ENCODE measurements at places on chromosomes 5 and 9.

GRCh38 chr9:95341293-95341962 lies 23.9 kb upstream of the FANCC start:
- DNase-seq = no peak

GRCh38 chr5:170296935-170297588 lies 515 bp downstream of the LCP2 start:
- DNase-seq = no peak

DNA sequence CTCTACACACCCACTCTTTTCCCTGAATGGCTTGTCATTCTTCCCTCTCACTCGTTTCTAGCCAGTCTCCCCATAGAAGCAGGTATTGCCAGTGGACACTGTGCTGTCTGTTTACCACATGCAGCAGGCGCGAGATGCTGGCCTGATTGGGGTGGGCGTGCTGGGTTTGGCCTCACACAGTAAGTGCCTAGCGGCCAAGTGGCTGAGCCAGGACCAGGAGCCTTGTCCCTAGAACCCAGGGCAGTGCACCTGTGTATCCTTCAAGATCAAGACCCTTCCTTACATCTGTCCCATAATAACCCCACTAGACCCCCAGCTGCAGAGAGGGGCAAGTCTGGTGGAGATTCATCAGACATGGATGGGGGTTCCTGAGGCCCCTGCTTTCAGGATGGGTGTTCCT lies 112.8 kb upstream of the IRX4 start:
- DNase-seq = no peak

DNA sequence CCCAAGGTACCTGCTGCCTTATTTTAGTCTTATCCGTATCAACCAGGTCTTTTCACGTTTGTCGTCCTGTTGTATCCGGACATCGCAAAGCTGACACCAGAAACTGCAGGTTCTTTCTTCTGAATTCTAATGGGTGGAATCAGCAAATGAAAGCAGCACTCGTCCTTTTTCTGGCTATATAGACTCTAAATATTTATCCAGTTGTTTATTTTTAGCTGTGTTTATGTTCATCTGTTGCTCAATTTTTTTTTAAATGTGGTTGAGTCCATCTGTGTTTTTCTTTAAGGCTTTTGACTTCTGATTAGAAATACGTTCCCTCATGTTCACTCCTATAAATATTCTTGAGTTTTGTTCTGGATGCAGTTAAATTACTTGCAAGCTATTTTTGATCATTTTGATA lies 831.7 kb downstream of the MTRR start:
- no peak for DNase-seq

DNA sequence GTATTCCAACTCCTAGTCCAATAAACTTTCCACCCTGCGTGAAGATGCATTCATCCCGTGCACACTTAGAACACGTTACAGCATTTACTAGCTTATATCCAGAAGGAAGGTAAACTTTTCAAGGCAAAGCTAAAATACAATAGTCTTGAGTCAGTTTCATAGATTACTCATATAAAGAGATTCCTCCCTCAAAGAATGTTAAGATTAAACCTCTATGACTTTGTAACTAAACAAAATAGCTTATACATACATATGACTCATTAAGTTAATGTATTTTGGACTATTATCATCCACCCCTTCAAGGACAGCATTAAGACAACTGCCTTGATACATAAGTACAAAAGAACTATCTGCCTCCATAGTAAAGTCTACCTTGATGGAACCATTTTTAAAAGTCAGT lies 36.1 kb downstream of the TLE1 start:
- DNase-seq = no peak

DNA sequence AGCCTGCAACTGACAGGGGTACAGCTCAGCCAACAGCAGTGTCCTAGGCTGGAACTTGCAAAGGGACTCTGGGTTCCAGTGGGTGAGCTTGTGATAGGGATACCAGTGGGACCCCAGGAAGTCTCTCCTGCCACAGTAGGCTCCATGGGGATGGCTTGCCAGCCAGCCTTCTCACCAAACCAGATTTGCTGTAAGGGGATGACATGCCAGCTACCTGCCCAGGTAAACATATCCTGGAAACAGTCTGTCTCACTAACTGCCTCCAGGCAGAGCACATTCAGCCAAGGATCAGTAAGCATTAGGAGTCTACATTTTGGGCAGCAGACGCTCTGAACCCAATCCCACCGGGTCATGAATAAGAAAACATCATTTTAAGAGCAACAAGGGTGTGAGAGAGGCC lies 49.9 kb downstream of the SIL1 start:
- no peak for DNase-seq

GRCh38 chr9:94157050-94157801 lies 73.0 kb downstream of the PTPDC1 start:
- no peak for DNase-seq

DNA sequence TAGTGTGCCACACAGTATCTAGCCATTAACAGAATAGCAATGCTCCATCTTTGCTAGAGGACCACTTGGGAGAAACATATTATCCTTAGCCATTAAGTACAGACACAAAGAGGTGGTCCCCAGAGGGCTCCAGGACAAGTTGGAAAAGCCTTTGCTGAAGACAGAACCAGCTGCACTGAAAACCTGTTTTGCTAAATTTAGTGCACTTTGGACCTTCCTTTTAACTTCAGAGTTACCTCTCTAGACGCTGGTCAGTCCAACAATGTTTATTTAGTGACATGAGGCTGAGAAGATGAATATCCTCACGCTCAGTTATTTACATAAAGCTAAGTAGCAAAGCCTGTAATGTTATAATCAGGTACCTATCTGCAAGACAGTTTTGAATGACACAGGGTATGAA lies 265.0 kb upstream of the ZNF608 start:
- no peak for DNase-seq

- DNase-seq = no peak
These were observed 44.3 kb upstream of the SH3PXD2B start for GRCh38 chr5:172498431-172499129.

DNA sequence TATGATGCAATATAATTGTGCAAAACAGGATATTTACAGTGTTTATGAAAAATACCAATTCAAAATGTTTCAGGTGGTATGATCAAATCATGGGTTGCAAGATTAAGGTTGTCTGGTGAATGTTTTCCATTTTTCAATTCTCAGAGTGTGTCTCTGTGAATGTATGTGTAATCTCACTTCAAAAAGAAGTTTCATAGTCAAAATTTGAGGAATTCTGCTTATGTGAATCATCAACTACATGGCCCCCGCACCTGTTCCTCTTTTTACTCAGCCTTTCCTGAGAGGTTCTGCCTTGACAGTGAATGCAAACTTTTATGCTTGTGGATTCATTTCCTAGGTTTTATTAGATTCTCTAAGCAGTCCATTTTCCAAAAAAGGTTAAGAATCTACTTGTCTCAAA lies 32.1 kb downstream of the KCTD16 start:
- DNase-seq = no peak

DNA sequence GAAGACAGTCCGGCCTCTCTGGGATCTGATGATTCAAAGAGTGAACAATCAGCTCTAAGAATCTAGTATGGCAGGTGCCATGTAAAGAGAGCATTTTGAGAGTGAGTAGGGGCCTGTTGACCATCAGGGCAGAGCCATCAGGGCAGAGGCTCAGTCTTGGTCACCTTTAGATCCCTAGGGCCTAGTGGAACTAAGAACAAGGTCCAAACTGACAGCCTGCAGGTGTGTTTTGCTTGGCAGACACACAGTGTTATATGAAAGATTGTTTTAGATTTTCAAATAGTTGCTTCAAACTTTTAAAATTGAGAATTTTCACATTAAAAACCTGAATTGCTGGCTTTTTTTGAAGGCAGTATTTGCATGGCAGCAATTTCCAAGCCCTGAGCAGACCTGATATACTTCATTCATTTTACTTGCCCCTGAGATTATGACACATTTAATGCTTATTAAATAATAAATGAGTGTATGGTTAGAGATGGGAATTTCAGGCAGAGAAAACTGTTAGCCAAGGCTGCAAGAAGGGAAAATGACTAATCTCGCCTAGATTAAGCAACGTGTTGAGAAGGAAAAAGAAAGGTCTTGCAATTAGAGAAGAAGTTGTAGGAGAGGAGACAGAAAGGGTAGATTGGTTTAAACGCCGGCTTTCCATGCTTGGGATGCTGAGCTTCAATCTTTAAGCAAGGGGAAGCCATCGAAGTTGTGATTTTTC lies 279.6 kb downstream of the ARRDC3 start:
- no peak for DNase-seq

- no peak for DNase-seq
These were observed 330.6 kb downstream of the NSG2 start for GRCh38 chr5:174376056-174376455.

GRCh38 chr9:28774433-28775235 lies 1201.4 kb upstream of the C9orf72 start:
- DNase-seq = no peak

DNA sequence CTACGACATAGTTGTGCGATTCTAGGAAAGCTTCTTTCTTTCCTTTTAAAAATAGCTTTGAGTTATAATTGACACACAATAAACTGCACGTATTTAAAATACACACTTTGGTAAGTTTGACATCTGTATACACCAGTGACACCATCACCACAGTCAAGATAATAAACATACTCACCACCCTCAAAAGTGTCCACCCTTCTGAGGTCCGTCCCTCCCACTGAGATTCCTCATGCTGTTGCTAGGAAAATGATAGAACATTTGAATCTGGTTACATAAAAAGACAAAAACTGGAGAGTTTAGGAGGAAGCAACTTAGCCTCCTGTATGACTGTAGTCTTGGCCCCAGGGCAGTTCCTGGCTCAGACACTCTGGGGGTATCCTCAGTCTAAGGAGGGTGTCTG lies 17.2 kb downstream of the S100Z start:
- no peak for DNase-seq

- no peak for DNase-seq
These were observed 66.4 kb upstream of the TMC1 start for GRCh38 chr9:72454871-72455491.

DNA sequence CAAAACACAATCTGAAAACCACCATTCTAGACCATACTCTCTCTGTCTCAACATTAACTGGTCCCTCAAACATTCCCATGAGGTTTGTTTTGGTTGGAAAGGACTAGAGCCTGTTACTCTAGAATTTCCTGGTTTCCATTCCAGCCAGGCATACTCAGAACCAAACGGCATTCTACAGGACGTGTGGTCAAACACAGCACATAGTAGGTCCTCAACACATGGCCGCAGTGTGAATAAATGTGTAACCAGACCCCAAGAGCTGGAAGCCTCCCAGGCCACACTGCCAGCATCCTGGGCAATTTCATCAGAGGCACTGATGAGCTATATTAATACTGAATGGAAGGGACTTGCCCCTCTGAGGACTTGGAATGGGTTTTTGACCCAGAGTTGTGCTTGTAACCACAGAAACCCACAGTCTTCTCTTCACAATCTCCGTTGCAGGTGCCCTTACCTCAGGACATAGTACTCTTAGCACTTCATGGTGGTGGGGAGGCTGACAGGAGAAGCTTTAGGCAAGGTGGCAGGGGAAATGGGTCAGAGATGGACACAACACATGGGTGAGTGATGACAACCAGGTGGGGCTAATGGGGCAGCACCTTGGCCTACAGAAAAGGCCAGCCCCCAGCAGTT lies 66.0 kb downstream of the ZNF366 start:
- no peak for DNase-seq

DNA sequence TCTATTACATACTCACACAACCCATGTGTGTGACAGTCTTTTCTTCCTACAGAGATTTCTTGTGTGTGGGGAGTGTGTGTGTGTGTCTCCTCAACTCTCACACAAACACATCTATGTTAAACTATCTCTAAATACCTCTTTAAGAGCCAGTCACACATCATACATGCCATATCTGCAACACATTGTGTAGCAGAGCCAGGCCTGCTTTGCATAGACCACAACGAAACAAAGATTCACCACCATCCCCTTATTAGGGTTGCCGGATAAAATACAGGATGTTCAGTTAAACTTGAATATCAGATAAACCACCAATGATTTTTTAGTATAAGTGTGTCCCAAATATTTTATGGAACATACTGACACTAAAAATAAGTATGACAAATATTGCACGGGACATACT lies 2.3 kb downstream of the FAM170A start:
- DNase-seq = no peak

DNA sequence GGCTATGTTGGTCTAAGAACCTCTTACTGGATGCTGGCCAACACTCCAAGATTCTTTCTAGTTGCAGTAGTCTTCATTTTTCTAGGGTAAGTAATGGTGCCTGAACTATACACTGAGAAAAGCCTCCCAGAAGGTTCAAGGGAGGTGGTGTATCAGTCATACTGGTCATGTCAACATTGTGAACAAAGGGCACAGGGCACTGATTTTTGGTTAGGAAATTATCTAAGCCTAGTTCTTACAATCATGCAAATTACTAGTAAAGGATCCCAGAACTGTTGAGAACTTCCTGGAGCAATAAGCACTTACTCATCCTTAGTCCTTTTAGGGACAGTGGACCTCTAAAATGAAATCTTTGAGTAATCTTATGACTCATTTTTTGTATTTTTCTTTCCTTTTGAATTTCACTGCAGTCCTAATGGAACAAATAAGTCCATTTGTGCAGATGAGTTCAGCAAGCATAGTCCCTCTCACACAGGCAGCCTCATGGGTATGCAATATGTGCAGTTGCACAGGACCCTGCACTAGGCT lies 21.1 kb upstream of the CDC42SE2 start:
- no peak for DNase-seq

GRCh38 chr5:141779503-141779973 lies 97.5 kb upstream of the ARAP3 start:
- DNase-seq = no peak

DNA sequence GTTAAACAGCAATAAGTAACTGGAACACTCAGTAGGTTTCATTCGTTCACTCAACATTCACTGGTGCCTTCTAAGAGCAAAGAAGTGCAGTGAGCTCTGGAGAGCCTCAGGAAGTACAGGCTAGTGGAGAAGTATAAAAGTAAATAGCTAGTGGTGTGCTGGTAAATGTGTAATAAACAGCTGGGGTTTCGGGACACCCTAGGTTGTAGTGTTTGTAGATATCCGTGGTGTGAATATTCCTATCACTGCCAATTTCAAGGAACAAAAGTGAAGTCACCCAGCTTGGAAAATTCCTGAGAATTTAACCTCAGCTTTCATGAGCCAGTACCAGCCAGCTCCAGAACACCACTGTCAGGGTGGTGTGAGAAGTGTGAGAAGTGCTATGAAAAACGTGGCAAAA lies 75.9 kb downstream of the GABBR2 start:
- DNase-seq = no peak

GRCh38 chr5:111517853-111518501 lies 5.6 kb upstream of the STARD4 start:
- DNase-seq = no peak

DNA sequence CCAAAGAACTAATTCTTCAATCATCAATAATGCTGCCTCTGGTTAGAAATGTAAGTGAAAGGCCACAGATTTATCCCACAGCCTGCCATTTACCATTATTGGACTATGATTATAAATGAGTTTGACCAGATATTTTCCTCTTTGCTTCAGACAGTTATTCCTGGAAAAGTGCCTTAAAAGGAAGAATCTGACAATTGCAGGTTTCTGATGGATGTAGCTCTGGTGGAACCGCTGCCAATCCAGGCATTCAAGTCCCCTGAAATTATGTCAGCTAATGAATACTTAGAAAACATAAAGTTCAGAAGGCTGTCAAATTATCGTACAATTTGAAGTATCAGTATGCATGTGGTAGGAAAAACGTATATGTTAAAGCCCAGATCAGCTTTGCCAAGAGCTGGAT lies 78.2 kb upstream of the NR4A3 start:
- DNase-seq = no peak

GRCh38 chr9:132986640-132987620 lies 8.4 kb downstream of the GFI1B start:
- DNase-seq = no peak

- DNase-seq = no peak
These were observed 6.9 kb downstream of the RGMB start for GRCh38 chr5:98780390-98780789.
